ENCODE measurements at places on chromosomes 2 and 18.

DNA sequence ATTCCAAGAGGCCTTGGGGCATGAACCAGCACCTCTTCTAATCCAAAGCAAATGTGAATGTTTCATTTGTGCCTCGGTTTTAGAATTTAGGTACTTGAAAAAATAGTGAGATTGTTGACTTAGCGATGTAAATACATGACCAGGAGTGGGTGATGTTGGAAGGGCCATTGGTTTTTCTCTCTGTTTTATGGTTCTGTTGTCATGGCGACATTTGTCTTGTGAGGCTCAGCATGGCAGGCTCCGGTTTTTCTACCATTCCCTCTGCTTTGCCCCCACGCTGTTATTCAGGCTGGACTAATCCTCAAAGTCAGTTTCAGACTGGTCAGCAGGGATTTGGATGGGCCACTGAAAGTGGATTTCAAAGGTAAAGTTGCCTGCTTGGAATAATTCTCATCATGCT lies 255.4 kb downstream of the ALPK2 start:
- no peaks in the 10 kb centered on the region for H3K27me3 ChIP-seq
- no peaks in the 10 kb centered on the region for H3K36me3 ChIP-seq
- H3K4me1 ChIP-seq = no peaks in the 10 kb centered on the region
- H3K27ac ChIP-seq = no peak overlapping the region

DNA sequence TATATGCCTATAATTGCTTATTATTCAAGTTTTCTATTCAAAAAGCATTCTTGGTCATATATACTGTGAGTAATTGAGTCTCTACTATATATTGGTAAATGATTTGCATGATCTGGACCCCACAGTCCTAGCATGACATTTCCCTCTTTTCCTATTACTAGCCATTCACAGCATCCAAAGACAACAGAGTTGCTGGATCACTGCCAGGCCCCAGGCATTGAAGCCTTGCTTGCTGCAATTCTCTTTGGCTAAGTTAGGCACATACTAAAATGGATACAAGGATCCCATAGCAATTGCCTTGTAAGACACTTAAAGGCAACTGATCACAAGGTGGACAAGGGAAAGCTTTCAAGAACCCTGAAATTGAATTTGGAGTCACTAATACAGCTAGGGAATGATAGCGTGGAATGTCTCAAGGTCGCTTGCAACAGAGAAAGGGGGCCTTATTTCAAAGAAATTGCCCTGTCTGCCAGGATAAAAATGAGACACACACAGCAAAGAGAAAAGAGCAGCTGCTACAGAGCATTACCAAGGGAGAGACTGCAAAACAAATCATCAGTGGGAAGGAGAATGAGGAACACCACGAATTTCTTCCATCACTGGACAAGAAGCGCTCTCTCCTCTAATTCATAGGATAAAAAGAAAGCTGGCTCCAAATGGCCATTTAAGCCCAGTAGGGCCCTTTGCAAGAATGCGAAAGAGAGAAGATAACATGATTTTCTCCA lies 77.1 kb upstream of the EPHA4 start:
- H3K4me3 ChIP-seq = no peak overlapping the region
- no peaks in the 10 kb centered on the region for H3K4me1 ChIP-seq
- H3K36me3 ChIP-seq = no peaks in the 10 kb centered on the region
- H3K27ac ChIP-seq = no peak overlapping the region
- H3K27me3 ChIP-seq = no peaks in the 10 kb centered on the region

GRCh38 chr2:70906439-70907005 lies 29.2 kb upstream of the ATP6V1B1 start:
- H3K4me3 ChIP-seq = no peak overlapping the region
- H3K4me1 ChIP-seq = no peaks in the 10 kb centered on the region
- no peak for DNase-seq
- no peak overlapping the region for H3K27ac ChIP-seq
- no peaks in the 10 kb centered on the region for H3K27me3 ChIP-seq
- no peaks in the 10 kb centered on the region for H3K36me3 ChIP-seq

DNA sequence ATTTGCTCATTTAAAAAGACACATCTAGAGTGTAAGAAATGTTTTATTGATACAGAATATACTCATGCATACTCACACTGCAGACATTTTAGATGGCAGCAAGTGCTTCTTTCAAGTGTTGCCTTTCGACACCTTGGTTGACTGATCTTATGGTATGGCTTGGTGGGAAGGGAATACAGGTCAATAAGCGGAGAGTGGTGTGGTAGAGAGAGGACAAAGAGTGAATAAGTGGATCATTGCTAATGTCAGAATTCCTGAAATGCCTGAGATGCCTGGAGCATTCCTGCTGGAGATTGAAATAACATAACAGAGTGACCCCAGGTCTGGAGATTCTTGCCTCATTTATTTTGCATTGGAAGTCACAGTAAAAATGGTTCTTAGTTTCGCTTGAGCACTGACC lies 76.7 kb downstream of the RND3 start:
- no peaks in the 10 kb centered on the region for H3K4me1 ChIP-seq
- H3K27ac ChIP-seq = no peak overlapping the region
- H3K4me3 ChIP-seq = no peak overlapping the region
- no peaks in the 10 kb centered on the region for H3K27me3 ChIP-seq
- no peak for DNase-seq
- no peaks in the 10 kb centered on the region for H3K36me3 ChIP-seq

GRCh38 chr18:49094979-49095632 lies 144.3 kb upstream of the SMAD7 start:
- no peaks in the 10 kb centered on the region for H3K27me3 ChIP-seq
- no peaks in the 10 kb centered on the region for H3K4me1 ChIP-seq
- H3K4me3 ChIP-seq = no peak overlapping the region
- peaks cover 4% of the 10 kb centered on the region for H3K36me3 ChIP-seq

- H3K4me3 ChIP-seq = no peak overlapping the region
- no peaks in the 10 kb centered on the region for H3K4me1 ChIP-seq
- H3K36me3 ChIP-seq = no peaks in the 10 kb centered on the region
- no peak overlapping the region for H3K27ac ChIP-seq
Measured at GRCh38 chr2:25473758-25474340, 132.1 kb upstream of the DNMT3A start.

- no peak overlapping the region for H3K4me3 ChIP-seq
- no peak for DNase-seq
- H3K36me3 ChIP-seq = no peaks in the 10 kb centered on the region
- H3K27ac ChIP-seq = no peak overlapping the region
Measured at GRCh38 chr2:194104687-194105086, 1552.3 kb upstream of the SLC39A10 start.

DNA sequence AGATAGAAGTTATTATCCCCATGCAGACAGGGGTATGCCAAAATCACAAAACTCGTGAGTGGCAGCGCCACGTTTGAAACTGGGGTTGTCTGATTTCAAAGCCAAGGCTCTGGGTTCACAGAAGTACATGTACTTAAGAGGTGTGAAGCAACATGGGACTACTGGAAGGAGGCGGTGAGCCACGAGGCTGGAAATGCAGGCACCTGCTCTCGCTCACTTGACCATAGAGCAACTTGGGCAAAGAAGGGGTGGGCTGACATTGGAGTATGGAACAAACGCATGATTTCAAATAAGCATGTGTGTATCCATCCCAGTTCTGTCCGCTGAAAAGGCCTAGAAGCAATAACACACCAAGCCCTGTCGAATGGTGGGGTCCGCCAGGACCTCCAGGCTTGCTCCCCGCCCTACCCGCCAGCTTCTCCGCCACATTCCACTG lies 593 bp upstream of the ACTR2 start:
- H3K27me3 ChIP-seq = no peaks in the 10 kb centered on the region
- no peaks in the 10 kb centered on the region for H3K36me3 ChIP-seq
- H3K4me3 ChIP-seq = peak overlapping the region; percentile 100
- H3K27ac ChIP-seq = peak overlapping the region; percentile 99

- DNase-seq = no peak
- H3K27ac ChIP-seq = no peak overlapping the region
- H3K27me3 ChIP-seq = no peaks in the 10 kb centered on the region
- H3K36me3 ChIP-seq = no peaks in the 10 kb centered on the region
- no peak overlapping the region for H3K4me3 ChIP-seq
Measured at GRCh38 chr2:213036836-213037235, 114.6 kb downstream of the IKZF2 start.

GRCh38 chr2:195912079-195912478 lies 156.6 kb downstream of the DNAH7 start:
- H3K4me3 ChIP-seq = no peak overlapping the region
- H3K4me1 ChIP-seq = no peaks in the 10 kb centered on the region
- no peak overlapping the region for H3K27ac ChIP-seq
- H3K36me3 ChIP-seq = no peaks in the 10 kb centered on the region

DNA sequence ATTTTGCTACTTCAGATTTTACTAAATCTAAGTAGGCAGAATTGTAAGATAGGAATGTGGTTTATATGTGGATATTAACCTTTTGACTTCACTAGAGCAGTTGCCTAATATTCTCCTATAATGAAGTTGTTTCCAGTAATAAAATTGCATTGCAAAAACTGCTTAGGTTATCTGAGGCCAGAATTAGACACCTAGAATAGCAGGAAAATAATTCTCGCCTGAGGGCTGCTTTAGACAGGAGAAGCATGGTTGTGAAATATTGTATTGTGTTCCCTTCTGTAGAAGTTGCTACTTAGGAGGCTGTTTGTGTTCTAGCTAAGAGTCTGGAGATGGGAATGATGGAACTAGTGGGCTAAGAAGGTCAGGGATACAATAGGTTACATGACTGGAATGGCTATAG lies 146.3 kb downstream of the PLCL1 start:
- H3K27ac ChIP-seq = no peak overlapping the region
- H3K4me3 ChIP-seq = no peak overlapping the region
- no peaks in the 10 kb centered on the region for H3K36me3 ChIP-seq
- H3K27me3 ChIP-seq = no peaks in the 10 kb centered on the region

DNA sequence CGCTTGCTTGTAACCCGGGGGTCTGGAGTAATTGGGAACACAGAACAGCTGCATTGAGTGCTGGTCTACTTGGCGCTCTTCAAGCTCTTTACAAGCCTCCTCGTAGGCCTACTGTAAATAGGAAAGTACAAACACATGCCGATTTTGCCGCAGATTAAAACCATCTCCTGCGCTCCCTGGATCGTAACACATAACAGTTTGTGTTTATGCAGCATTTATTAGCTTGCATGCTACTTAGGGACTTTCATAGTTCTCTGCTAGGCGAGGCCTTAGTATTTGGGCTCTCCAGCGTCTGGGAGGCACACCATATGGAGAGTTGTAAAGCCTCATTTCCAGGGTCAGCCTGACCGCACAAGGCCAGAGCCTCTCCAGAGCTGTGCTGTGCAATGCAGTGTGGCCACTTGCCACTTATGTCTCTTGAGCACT lies 84.0 kb upstream of the HAAO start:
- no peak overlapping the region for H3K4me3 ChIP-seq
- DNase-seq = no peak
- H3K27me3 ChIP-seq = no peaks in the 10 kb centered on the region
- peak overlapping the region; percentile 91 for H3K27ac ChIP-seq

DNA sequence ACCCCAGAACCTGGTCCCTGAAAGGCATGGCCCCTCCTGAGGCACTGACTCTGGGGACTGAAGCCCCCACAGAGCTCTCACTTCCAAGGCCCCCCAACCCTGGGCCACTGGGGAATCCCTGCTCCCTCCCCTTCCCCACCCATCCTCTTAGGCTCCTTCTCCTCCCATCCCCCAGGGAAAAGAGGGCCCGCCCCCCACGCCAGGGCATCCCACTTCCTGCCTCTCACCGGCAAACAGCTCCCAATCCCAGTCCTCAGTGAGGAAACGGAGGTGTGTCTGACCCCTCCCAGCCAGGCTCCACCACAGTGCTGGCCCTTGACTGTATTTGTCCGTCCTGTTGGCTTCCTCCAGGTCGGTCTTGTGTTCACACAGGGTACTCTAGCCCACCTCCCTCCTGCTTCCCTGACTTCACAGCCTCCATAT lies 35.0 kb upstream of the PTMA start:
- peak overlapping the region; percentile 46 for H3K27ac ChIP-seq
- H3K27me3 ChIP-seq = no peaks in the 10 kb centered on the region
- no peaks in the 10 kb centered on the region for H3K36me3 ChIP-seq
- peaks cover 10% of the 10 kb centered on the region for H3K4me1 ChIP-seq
- no peak for DNase-seq
- no peak overlapping the region for H3K4me3 ChIP-seq

DNA sequence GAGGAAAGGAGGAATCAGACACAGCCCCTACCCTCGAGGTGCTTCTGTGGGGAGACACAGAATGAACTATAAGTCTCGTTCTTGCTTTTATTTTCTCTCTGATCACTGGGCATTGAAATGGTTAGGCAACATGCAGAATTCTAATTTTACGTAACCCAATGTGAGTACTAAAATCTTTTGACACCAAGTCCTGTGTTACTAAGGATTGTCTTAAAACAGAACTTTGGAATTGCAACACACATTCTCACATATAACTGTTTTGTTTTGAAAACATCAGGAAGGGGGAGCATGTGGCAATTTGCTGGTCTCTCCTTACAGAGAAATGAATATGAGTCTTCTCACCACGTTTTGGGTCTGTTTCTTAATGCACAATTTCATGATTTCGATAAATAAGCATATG lies 23.6 kb upstream of the SULT1C4 start:
- H3K36me3 ChIP-seq = no peaks in the 10 kb centered on the region
- no peaks in the 10 kb centered on the region for H3K4me1 ChIP-seq
- H3K4me3 ChIP-seq = no peak overlapping the region
- H3K27me3 ChIP-seq = no peaks in the 10 kb centered on the region
- DNase-seq = no peak

DNA sequence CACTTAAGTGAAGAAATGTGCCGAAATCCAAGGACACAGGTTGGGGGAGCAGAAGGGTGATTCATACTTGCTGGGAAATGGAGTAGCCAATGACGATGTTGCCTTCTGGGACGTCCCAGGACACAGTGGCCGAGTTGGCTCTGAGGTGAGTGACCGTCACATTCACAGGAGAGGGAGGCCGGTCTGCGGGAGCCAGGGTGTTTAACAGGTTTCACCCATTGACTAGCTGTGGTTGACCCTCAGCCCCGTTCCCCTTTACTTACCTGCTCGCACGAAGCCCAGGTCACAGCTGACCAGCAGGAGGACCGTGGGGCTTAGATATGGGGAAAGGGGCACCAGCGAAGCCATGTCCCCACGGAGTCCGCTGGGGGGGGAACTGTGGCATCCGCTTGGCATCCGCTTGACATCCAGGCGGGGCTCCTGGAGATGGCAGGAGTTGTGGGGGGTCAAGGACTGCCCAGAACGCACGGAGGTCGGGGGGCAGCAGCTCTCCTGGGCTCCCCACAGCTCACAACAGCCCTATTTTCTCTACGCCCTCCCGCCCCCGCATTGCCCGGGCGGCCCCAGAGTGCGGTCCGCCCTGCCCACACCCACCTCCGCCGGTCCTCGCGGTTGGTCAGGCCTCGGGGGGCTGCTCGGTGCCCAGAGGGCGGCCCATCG lies 586 bp downstream of the FNDC4 start:
- no peaks in the 10 kb centered on the region for H3K27me3 ChIP-seq
- H3K36me3 ChIP-seq = no peaks in the 10 kb centered on the region
- H3K4me3 ChIP-seq = peak overlapping the region; percentile 52
- peaks cover 7% of the 10 kb centered on the region for H3K4me1 ChIP-seq
- no peak for DNase-seq

DNA sequence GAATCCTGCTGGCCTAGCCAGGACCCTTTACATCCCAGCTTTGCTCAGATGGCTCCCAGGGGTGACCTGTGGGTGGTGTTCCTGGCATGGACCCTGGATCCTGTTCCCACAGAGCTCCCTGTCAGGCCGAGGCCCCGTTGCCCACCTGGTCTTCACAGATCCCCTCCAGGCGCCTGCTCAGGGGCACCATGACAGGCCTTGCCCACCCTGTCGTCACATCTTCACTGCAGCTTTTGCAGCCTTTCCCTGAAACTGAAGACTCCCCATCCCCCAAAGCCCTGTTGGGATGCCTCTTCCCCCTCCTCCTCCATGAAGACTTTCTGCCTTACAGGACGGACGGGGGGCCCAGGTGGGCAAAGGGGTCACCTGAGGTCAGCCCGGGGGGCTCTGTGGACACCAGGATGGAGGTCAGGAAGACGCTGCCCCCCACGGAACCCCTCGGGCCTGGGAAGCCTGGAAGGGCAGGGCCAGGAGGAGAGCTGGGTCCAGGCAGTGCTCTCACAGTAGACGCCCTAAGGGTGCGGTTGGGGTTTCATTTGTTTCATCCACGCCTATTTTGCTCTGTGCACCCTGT lies 13.0 kb upstream of the KIF1A start:
- no peak overlapping the region for H3K4me3 ChIP-seq
- DNase-seq = no peak
